COR-L47 (cell line): ENCODE measurements at places on chromosomes 11 and 22.

- DNase-seq, result no peak
These were observed 26.6 kb downstream of the A4GALT start for GRCh38 chr22:42693763-42694683.

- DNase-seq, result no peak
These were observed 22.0 kb upstream of the CAT start for GRCh38 chr11:34416766-34417165.

- no peak for DNase-seq
These were observed 1329.3 kb downstream of the TBC1D22A start for GRCh38 chr22:48091656-48092223.

DNA sequence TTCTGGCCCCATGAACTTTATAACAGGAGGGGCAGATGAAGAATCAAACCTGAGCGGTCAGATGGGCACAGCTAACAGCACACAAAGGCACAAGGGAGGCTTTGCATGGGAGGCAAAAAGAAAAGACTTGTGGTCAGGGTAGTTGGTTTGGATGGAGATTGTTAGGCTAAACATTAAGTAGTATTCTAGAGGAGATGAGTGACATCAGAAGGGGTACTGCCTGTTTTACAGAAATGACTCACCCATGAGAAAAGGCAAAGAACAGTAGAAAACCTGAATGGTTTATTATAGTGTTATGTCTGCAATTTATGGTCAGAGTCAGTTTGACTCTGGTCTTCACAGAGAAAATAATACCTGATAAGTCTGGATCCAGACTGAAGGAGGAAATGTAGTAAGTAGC, 129.8 kb upstream of the KIRREL3 start:
- DNase-seq, result no peak

DNA sequence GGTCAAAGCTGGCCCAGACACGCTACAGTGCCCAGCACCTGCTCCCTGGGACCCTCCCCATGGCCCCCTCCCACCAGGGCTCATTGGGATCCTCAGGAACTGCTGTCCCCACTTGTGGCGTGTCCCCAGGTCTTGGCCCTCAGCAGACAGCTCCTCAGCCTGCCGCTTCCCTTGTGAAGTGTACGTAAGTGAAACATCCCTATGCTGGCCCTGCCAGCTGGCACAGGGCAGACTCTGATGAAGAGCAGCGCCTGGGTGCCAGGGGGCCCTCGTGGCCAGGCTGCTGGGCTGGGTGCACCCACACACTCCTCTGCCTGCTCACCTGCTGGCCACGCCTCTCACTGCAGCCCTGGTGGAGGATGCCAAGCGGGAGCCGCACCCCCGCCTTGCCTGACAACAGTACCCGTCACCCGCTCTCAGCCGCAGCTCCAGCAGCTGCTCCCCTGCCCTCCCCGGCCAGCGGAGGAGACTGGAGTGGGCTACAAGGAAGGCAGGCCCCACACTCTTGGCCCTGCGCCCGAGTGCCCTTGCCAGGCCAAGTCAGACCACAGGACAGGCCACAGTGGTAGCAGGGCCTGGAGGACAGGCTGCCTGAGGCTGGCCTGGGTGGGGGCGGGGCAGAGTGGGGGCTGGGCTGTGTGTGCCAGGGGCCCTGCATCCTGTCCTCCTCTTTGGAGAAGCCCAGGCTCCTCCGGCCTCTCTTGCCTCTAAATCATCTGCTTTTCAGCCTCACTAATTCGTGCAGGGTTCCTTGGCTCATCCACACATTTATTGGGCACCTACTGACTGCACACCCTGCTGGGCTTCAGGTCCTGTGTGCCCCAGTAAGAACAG, 39.5 kb downstream of the IGF2 start:
- peak; percentile 92 for DNase-seq
